ENCODE measurements at places on chromosomes 3 and 15. TPM values are rescaled to one million over a fixed set of nuclear protein-coding genes. Genes with fewer than 3 reads are reported as not detected.
A peak's percentile ranks its signal among the peaks of the same experiment; 100 is the strongest.

CYP1A2 gene
- not detected for total RNA-seq

CNBP gene
- total RNA-seq: 197 TPM

PLXNA1 gene
- total RNA-seq: 18.5 TPM

PCYT1A gene
- total RNA-seq: 65.5 TPM

ACP3 gene
- not detected for total RNA-seq

TRPM1 gene
- total RNA-seq: not detected

ATP10A gene
- not detected for total RNA-seq

EPHA3 gene
- total RNA-seq: not detected

C3orf52 gene
- 2.1 TPM for total RNA-seq

CD80 gene
- total RNA-seq: not detected

DNA sequence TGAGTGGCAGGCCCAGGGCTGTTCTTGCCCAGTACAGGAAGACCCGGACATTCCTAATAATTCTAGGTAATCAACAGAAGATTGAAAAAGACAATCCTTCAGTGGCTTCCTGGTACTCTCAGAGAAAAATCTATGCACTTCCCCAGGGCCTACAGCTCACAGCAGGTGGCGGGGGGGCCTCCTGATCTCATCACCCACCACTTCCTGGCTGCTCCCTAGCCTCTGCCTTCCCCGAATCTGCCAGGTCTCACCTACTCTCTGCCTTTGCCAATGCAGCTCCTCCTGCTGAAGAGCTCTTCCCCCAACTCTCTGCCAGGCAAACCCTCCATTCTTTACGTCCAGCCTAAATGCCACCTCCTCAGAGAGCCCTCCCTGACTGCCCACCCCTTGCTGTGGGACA lies 37.5 kb downstream of the EHD4 start:
- no peak overlapping the region for H3K4me3 ChIP-seq
- H3K27ac ChIP-seq: peak overlapping the region; percentile 99
- H3K4me1 ChIP-seq: peaks cover 93% of the 10 kb centered on the region

DNA sequence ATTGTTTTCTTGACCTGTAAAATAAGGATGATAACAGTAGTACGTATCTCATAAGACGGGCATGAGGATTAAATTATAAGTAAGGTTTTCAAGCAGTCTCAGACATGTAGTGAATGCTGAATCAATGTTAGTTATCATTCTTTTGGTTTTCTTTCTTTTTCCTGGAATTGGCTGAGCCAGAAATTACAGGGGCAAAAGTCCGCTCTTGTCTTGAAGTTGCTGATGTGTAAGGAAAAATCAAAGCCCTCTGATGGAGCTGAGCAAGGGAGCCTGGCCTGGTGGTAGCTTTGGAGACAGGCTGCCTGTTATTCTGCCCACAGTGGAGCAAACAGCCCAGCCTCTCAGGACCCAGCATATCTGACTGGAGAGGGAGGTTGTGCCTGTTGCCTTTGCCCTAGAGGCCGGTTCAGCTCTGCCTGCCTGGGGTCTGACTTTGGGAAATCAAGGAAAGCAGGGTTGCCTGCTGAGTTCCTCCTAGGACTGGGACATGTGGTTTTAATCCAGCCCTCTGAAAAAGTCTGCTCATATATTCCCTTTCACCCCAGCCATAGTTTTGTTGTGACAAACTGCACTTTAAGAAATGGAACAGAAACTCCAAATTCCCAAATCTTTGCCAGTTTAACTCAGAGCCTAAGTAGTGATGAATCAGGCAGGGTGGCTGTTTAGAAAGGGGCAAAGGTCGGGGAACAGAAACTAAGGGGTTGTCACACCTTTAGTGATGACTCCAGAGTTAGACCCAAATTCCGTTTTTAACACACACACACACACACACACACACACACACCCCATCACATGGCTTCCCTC lies 40.1 kb downstream of the GASK1A start:
- H3K4me3 ChIP-seq: no peak overlapping the region
- no peak overlapping the region for H3K27ac ChIP-seq

- no peaks in the 10 kb centered on the region for H3K36me3 ChIP-seq
- DNase-seq: no peak
- peaks cover 40% of the 10 kb centered on the region for H3K4me1 ChIP-seq
- H3K27ac ChIP-seq: peak overlapping the region; percentile 76
- peak overlapping the region; percentile 42 for H3K4me3 ChIP-seq
Measured at GRCh38 chr3:29335943-29336342, 55.1 kb downstream of the RBMS3 start.

DNA sequence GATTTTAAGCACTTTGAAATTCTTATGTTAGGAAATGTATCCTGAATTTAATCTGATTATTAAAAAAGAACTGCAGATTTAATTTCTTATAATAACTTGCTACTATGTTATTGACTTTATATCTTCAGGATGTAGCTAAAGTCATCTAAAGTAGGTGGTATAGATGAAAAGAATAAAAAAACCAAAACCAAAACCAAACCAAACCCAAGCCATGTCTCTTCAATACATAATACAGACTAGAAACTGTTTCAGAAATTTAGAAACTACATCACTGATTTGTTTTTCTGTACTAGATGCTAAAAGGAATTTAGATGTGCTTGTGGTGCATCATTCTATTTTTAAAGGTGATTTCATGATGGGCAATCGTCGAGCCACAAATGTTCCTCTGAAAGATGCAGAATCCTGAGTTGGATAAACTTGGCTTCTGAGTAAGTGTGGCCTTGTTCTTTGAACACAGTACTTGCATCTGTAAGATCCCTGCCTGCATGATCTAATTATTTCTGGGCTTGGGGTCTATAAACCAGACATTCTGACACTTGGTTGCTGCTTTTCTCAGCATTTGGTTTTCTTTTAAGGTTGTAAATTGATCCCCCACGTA lies 287.1 kb upstream of the SUCLG2 start:
- no peaks in the 10 kb centered on the region for H3K27me3 ChIP-seq
- no peak for DNase-seq
- H3K27ac ChIP-seq: no peak overlapping the region
- no peak overlapping the region for H3K4me3 ChIP-seq
- no peaks in the 10 kb centered on the region for H3K4me1 ChIP-seq

GRCh38 chr15:89486726-89487050 lies 9.7 kb downstream of the RHCG start:
- H3K27me3 ChIP-seq: peaks cover 7% of the 10 kb centered on the region
- H3K4me3 ChIP-seq: no peak overlapping the region
- DNase-seq: no peak

GRCh38 chr3:34842706-34843480 lies 796.4 kb upstream of the ARPP21 start:
- H3K27ac ChIP-seq: no peak overlapping the region
- H3K4me1 ChIP-seq: no peaks in the 10 kb centered on the region
- no peaks in the 10 kb centered on the region for H3K27me3 ChIP-seq
- H3K4me3 ChIP-seq: no peak overlapping the region
- H3K36me3 ChIP-seq: no peaks in the 10 kb centered on the region

- no peak overlapping the region for H3K27ac ChIP-seq
- no peak for DNase-seq
- no peaks in the 10 kb centered on the region for H3K27me3 ChIP-seq
- H3K36me3 ChIP-seq: no peaks in the 10 kb centered on the region
- peaks cover 3% of the 10 kb centered on the region for H3K4me1 ChIP-seq
- H3K4me3 ChIP-seq: no peak overlapping the region
Measured at GRCh38 chr3:41318520-41318919, 119.2 kb downstream of the CTNNB1 start.

DNA sequence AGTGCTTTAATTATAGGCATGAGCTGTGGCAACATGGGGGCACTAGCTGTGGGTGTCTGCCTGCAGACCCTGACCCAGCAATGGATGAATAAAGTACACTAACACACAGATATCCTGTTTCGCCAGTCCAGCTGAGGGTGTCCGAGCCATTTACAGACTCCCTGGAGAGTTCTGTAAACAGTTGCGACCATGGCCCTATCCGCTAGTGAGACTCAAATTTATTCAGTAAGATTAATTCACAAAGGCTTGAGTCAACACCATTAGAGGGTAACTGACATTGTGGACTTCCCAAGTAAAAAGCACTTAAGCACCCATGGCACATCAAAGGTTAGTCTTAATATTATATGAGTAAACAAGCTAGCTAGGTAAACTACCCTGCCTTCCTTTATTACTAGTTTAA lies 161.6 kb downstream of the TBL1XR1 start:
- DNase-seq: no peak
- H3K4me1 ChIP-seq: no peaks in the 10 kb centered on the region
- no peaks in the 10 kb centered on the region for H3K27me3 ChIP-seq
- H3K36me3 ChIP-seq: peaks cover 6% of the 10 kb centered on the region

DNA sequence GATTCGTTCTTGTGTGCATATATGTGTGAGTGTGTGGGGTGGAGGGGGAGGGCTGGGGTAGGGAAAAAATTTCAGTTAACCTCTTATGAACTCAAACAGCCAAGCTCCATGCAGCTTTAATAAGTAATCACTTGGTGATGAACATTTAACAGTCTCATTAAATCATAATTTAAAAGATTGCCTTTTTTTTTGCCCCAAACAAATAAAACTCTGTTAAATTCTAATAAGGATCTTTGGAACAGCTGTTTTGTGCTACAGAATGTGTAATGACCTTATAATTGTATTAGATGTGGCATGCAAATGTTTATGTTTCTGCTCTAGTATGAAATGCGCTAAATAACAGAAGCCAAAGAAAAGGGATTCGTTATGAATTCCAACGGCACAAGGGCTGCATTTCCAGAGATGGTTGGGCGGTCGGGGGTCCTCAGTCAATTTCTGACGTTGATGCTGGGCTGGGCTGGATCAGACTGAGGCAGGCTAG lies 80.0 kb upstream of the RORA start:
- no peaks in the 10 kb centered on the region for H3K4me1 ChIP-seq
- no peak overlapping the region for H3K4me3 ChIP-seq
- no peaks in the 10 kb centered on the region for H3K36me3 ChIP-seq
- no peak for DNase-seq
- no peaks in the 10 kb centered on the region for H3K27me3 ChIP-seq

GRCh38 chr3:102736975-102737304 lies 302.1 kb downstream of the ZPLD1 start:
- no peak overlapping the region for H3K4me3 ChIP-seq
- H3K27me3 ChIP-seq: no peaks in the 10 kb centered on the region
- H3K4me1 ChIP-seq: no peaks in the 10 kb centered on the region
- no peak overlapping the region for H3K27ac ChIP-seq
- DNase-seq: no peak

- no peak for DNase-seq
- H3K36me3 ChIP-seq: no peaks in the 10 kb centered on the region
- H3K4me1 ChIP-seq: no peaks in the 10 kb centered on the region
Measured at GRCh38 chr15:49718234-49718633, 97.4 kb downstream of the DTWD1 start.

GRCh38 chr3:172239218-172239790 lies 199.9 kb downstream of the FNDC3B start:
- no peak overlapping the region for H3K4me3 ChIP-seq
- H3K27me3 ChIP-seq: no peaks in the 10 kb centered on the region
- peaks cover 16% of the 10 kb centered on the region for H3K4me1 ChIP-seq
- peaks cover 8% of the 10 kb centered on the region for H3K36me3 ChIP-seq

DNA sequence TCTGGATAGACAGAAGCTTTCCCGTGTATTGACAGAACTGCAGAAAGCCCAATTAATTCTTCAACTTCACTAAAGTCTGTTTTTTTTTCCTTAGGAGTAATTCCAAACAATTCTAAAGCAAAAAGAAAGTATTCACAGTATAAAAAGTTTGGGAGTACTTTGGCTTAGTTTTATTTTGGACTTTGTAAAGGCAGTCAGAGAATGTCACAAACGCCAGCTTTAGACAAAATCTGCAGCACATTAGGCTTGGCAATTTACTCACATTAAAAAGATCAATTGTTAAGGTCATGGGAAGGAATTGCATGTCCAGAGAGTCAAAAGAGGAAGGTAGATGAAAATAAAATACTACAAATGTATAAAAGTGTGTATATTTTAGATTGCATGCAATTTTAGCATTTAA lies 47.5 kb upstream of the GBE1 start:
- no peaks in the 10 kb centered on the region for H3K36me3 ChIP-seq
- no peak overlapping the region for H3K27ac ChIP-seq
- H3K4me1 ChIP-seq: no peaks in the 10 kb centered on the region

DNA sequence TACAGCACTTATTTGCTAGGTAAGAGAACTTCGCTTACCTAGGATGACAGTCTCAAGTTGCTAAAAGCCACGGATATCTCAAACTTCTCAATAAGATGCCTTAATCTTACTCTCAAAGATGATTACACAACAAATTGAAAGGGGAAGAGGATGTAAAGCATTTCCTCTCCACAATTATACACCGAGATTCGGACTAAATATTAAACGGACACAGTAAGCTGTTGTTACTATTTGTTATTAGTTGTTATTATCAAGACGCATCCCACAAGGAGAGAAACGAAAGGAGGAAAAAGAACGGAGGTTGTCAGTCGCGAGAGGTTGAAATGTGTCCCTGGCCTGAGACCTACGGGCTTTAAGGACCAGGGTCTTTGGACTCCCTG lies 660 bp downstream of the ZNF106 start:
- peak overlapping the region; percentile 99 for H3K27ac ChIP-seq
- H3K4me3 ChIP-seq: peak overlapping the region; percentile 92
- peaks cover 36% of the 10 kb centered on the region for H3K4me1 ChIP-seq
- peak; percentile 44 for DNase-seq

DNA sequence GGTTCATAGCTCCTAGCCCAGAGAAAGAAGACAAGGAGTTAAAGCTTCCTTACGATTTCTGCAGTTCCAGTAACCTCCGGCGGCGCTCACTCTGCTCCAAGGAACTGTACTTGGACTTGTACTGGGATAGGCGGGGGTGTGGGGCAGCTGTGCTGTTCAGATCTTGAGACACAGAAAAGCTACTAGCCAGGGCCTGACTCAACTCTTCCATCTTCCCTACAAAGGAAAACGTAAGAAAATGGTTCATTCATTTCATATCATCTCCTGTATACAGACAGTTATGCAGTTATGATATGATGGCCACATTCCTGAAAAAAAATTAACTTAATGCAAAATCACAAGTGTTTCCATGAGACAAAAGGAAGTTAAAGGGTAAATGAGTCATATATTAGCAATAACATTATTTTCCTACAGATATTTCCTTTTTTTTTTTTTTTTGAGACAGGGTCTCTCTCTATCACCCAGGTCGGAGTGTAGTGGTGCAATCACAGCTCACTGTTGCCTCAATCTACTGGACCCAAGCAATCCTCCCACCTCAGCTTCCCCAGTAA lies 4.6 kb downstream of the SNUPN start:
- peak overlapping the region; percentile 50 for H3K4me3 ChIP-seq
- DNase-seq: peak; percentile 92
- H3K27ac ChIP-seq: peak overlapping the region; percentile 87
- no peaks in the 10 kb centered on the region for H3K27me3 ChIP-seq
- peaks cover 5% of the 10 kb centered on the region for H3K36me3 ChIP-seq

DNA sequence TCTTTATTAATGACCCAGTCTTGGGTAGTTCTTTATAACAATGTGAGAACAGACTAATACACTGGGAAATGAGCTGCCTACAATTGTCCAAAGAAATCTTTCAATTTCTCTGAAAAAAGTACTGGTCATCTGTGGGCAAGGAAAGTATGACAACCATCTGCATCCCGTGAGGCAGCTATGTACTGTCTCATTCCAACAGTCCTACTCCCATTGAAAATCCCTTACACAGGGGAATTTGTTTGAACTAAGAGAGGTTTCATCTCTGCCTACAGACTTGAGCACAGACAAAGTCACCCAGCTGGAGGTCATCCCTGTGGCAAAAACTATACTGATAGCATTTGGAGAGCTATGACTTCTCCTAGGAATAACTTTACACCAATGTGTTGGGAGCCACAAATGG lies 27.1 kb downstream of the SHC4 start:
- DNase-seq: no peak
- H3K36me3 ChIP-seq: no peaks in the 10 kb centered on the region
- peaks cover 2% of the 10 kb centered on the region for H3K27me3 ChIP-seq
- no peak overlapping the region for H3K4me3 ChIP-seq

All from endothelial cell of umbilical vein (primary cell).